ENCODE measurements at places on chromosomes 5 and 9. TPM values are rescaled to one million over a fixed set of nuclear protein-coding genes. Genes with fewer than 3 reads are reported as not detected.
A peak's percentile ranks its signal among the peaks of the same experiment; 100 is the strongest.

- peaks cover 7% of the 10 kb centered on the region for H3K27me3 ChIP-seq
- DNase-seq = no peak
- no peaks in the 10 kb centered on the region for H3K36me3 ChIP-seq
- H3K4me1 ChIP-seq = no peaks in the 10 kb centered on the region
- no peak overlapping the region for H3K27ac ChIP-seq
- no peak overlapping the region for H3K4me3 ChIP-seq
Observed at GRCh38 chr5:82334856-82335255, 56.7 kb upstream of the RPS23 start.

The MEIKIN gene
- not detected for total RNA-seq

- H3K27me3 ChIP-seq = peaks cover 18% of the 10 kb centered on the region
- no peak overlapping the region for H3K27ac ChIP-seq
- H3K36me3 ChIP-seq = no peaks in the 10 kb centered on the region
- H3K4me3 ChIP-seq = no peak overlapping the region
- DNase-seq = no peak
Observed at GRCh38 chr5:149679876-149680809, 50.0 kb upstream of the PPARGC1B start.

DNA sequence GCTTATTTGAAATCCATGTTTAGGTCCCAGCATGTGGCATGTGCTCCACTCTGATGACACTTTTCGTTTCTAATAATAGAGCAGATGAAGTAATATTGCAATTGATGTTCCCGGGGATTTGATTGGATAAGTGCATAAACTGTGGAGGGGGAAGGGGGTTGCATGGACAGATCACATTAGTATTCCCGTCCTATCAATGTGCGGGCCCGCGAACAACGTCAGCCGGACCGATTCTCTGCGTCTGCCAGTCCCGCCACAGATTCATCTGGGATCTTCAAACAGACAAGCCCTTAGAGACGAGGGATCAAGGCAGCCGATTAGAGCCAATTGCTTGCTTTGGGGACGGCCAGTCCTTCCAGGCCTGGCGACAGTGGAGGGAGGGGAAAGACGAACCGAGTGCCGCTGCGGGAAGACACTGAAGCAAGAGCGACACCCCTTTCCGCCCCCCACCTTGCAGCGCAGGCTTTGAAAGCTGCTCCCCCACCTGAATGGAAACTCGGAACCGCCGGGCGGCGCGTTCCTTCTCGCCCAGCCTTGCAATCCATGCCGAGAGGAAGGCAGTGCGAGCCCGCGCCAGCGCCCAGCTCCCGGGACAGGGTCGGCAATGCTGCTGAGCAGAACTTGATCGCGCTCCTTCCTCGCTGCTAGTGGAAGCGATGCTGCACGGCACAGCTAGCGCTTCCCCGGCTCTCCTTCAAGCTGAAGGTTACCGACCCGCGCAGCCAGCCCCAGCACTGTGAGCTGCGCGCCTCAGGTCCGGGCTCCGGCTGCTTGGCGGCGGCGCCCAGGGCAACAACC, at the start of gene RGS7BP:
Gene RGS7BP (plus strand): TSS at position 247 of the 798 bp plus-strand sequence. CDS start 610 bp downstream, outside the sequence.
- DNase-seq = no peak
- H3K27me3 ChIP-seq = peaks cover 44% of the 10 kb centered on the region
- H3K4me3 ChIP-seq = no peak within 1 kb of the TSS
- H3K36me3 ChIP-seq = no peaks in the 10 kb centered on the region
- no peak within 1 kb of the TSS for H3K27ac ChIP-seq
- H3K4me1 ChIP-seq = peaks cover 4% of the 10 kb centered on the region

The MYOZ3 gene
- total RNA-seq = 0.05 TPM

GRCh38 chr9:117714282-117714681, 10.1 kb downstream of the TLR4 start:
- no peak overlapping the region for H3K4me3 ChIP-seq
- H3K27ac ChIP-seq = no peak overlapping the region
- H3K36me3 ChIP-seq = peaks cover 1% of the 10 kb centered on the region
- peak; percentile 7 for DNase-seq

The PCDHGA6 gene
- not detected for total RNA-seq

DNA sequence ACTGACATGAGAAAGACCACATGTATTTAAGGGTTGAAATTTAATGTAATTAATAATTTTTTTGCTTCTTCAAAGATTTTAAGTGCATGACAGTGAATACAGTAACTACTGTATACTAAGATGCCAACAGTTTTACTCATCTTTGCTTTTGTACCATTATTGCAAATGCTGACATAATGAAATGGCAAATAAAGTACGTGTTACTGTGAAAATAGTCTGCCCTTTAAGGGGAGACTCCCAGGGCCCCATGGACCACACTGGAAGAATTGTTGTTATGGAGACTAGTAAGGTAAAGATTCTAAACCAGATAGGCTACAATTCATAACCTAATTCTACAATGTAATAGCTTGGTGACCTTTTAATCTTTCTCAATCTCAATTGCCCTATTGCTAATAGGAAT, 84.7 kb downstream of the NR3C1 start:
- no peak overlapping the region for H3K4me3 ChIP-seq
- no peak overlapping the region for H3K27ac ChIP-seq
- peaks cover 17% of the 10 kb centered on the region for H3K4me1 ChIP-seq
- H3K36me3 ChIP-seq = peaks cover 33% of the 10 kb centered on the region

DNA sequence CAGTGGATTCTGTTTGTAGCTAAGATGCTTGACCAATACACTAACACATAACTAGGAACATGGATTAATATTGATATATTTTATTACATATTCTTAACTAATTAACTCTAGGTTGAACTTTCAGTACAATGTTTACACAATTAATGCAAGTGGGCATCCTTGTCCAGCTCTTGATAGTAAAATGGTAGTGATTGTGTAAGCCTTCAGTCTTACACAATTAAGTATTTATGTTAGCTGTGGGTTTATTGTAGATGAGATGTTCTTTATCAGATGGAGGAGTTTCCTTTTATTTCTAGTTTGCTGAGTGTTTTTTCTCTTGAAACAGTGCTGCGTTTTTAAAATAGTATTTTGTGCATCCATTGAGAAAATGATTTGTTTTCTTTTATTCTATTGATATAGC, 1210.8 kb downstream of the CDH12 start:
- H3K36me3 ChIP-seq = no peaks in the 10 kb centered on the region
- H3K4me3 ChIP-seq = no peak overlapping the region
- no peak for DNase-seq
- H3K27me3 ChIP-seq = no peaks in the 10 kb centered on the region
- H3K4me1 ChIP-seq = no peaks in the 10 kb centered on the region
- no peak overlapping the region for H3K27ac ChIP-seq

DNA sequence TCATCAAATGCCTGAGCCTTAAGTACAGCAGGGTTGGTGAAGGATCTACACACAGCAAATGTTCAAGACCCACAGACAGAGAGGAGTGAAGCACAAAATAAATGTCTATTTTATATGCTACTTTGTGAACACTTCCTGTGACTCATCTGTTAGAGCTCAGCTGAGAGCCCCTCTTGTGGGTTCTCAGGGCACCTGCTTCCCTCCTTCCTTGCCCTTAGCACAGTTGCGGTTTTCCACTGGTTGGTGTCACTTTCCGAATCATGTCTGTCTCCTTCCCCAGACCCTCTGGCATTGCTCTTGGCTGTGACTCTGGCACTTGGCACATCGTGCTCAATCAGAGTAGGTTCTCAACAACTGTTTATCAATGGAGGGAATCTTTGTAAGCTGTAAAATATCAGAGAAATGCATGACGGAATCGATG, 128.5 kb upstream of the STC2 start:
- H3K4me1 ChIP-seq = no peaks in the 10 kb centered on the region
- H3K27ac ChIP-seq = no peak overlapping the region
- DNase-seq = no peak
- no peaks in the 10 kb centered on the region for H3K36me3 ChIP-seq
- no peaks in the 10 kb centered on the region for H3K27me3 ChIP-seq

The PGM5 gene
- total RNA-seq = not detected

GRCh38 chr9:6944093-6944551, 186.3 kb downstream of the KDM4C start:
- H3K4me3 ChIP-seq = no peak overlapping the region
- H3K27me3 ChIP-seq = no peaks in the 10 kb centered on the region
- peaks cover 19% of the 10 kb centered on the region for H3K36me3 ChIP-seq
- peaks cover 13% of the 10 kb centered on the region for H3K4me1 ChIP-seq
- DNase-seq = no peak

GRCh38 chr5:50691399-50692016, 25.1 kb downstream of the PARP8 start:
- peaks cover 33% of the 10 kb centered on the region for H3K36me3 ChIP-seq
- H3K4me3 ChIP-seq = no peak overlapping the region
- peaks cover 34% of the 10 kb centered on the region for H3K4me1 ChIP-seq
- H3K27ac ChIP-seq = no peak overlapping the region
- H3K27me3 ChIP-seq = no peaks in the 10 kb centered on the region
- no peak for DNase-seq

DNA sequence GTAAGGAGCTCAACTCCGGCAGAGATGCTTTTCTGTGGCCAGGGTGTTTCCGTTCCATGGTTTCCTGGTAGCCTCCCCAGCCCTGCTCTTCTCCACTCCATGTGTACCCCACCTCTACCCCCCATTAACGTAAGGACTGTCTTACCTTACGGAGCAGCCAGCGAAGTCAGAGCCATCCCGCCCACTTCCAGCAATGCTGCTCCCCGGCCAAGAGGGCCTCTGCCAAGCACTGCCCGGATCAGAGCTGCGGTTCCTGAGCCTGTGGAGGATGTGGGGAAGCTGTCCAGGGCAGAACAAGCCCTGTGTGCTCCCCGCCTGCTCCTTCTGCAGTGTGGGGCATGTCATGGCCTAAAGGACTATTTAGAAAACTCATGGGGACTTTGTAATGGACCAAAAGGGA, 261.2 kb downstream of the GADD45G start:
- DNase-seq = no peak
- H3K27ac ChIP-seq = no peak overlapping the region
- no peaks in the 10 kb centered on the region for H3K36me3 ChIP-seq
- H3K4me1 ChIP-seq = no peaks in the 10 kb centered on the region
- peaks cover 4% of the 10 kb centered on the region for H3K27me3 ChIP-seq
- no peak overlapping the region for H3K4me3 ChIP-seq

The CCL27 gene
- not detected for total RNA-seq

GRCh38 chr5:75550597-75550996, 38.9 kb downstream of the POLK start:
- H3K36me3 ChIP-seq = peaks cover 40% of the 10 kb centered on the region
- no peak overlapping the region for H3K27ac ChIP-seq
- no peaks in the 10 kb centered on the region for H3K27me3 ChIP-seq
- no peak overlapping the region for H3K4me3 ChIP-seq
- no peaks in the 10 kb centered on the region for H3K4me1 ChIP-seq

The EHMT1 gene
- 100 TPM for total RNA-seq

DNA sequence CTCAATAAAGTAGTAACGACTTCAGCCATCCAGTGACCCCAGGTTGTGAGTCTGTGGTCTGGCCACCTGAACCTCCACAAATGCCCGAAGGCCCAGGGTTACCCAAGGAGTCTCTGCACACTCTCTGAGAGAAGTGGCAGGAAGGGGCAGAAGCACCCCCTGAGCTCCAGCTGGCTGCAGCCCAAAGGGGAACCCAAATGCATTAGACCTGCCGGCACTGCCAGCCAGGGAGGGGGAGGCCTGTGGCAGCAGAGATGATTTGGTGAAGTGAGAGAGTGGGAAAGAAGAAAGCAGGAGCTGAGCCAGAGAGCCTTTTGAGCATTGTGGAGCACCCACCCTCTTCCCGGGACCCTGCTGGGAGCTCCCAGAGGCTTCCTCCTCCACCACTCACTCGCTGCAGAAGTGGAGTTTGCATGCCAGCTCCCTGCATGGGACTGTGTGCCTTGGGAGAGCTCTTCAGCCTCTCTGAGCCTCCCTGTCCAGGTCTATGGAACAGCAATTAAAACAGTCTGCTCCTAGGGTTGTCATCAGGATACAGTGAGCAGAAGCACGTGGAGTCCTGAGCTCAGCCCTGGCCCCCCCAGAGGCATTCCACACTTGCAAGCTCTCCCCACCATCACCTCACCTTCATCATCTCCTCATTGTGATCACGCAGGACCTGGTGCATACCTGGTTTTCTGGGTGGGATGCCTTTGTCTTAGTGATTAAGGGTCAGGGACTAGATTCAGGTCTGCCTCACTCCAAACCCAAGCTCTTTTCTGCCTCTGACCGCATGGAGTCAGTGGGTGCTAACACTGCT, 13.8 kb upstream of the ANGPTL2 start:
- H3K27ac ChIP-seq = no peak overlapping the region
- no peaks in the 10 kb centered on the region for H3K4me1 ChIP-seq
- H3K4me3 ChIP-seq = no peak overlapping the region
- no peak for DNase-seq
- H3K36me3 ChIP-seq = no peaks in the 10 kb centered on the region

The POLR1E gene
- 35.8 TPM for total RNA-seq

The CDH10 gene
- total RNA-seq = not detected

The ZNF366 gene
- total RNA-seq = not detected

The CCNO gene
- total RNA-seq = not detected

GRCh38 chr5:151196556-151197290, 27.2 kb downstream of the CCDC69 start:
- no peaks in the 10 kb centered on the region for H3K27me3 ChIP-seq
- DNase-seq = no peak
- H3K27ac ChIP-seq = peak overlapping the region; percentile 43
- H3K4me3 ChIP-seq = no peak overlapping the region
- peaks cover 27% of the 10 kb centered on the region for H3K4me1 ChIP-seq
- peaks cover 81% of the 10 kb centered on the region for H3K36me3 ChIP-seq

DNA sequence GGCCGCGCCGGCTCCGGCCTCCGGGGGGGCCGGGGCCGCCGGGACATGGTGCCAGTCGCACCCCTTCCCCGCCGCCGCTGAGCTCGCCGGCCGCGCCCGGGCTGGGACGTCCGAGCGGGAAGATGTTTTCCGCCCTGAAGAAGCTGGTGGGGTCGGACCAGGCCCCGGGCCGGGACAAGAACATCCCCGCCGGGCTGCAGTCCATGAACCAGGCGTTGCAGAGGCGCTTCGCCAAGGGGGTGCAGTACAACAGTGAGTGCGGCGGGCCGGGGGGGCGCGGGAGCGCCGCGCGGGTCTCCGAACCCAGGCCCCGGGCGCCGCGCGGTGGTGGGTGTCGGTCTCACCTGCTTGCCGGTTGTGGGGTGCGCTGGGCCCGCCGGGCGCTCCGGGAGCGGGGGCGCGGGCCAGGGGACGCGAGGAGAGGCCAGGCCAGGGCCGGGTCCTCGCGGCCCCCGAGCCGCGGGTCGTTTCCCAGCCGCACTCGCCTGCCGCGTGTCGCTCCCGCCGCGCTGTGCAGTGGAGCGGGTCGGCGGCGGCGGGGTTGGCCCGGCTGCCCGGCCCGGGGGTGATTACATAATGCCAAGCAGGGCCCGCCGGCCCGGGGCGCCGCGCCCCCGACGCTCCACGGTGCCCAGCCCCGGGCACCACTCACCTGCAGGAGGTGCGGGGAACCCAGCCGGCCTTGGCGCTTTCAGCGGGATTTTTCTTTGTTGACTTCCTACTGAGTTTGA, 492 bp downstream of the RABL6 start:
- H3K4me1 ChIP-seq = peaks cover 45% of the 10 kb centered on the region
- H3K27ac ChIP-seq = peak overlapping the region; percentile 79
- no peaks in the 10 kb centered on the region for H3K27me3 ChIP-seq
- DNase-seq = peak; percentile 49
- peak overlapping the region; percentile 84 for H3K4me3 ChIP-seq
- H3K36me3 ChIP-seq = peaks cover 26% of the 10 kb centered on the region

GRCh38 chr9:69471433-69471832, 146.4 kb downstream of the ENTREP1 start:
- peaks cover 5% of the 10 kb centered on the region for H3K27me3 ChIP-seq
- no peak overlapping the region for H3K27ac ChIP-seq
- DNase-seq = no peak
- H3K4me3 ChIP-seq = no peak overlapping the region
- no peaks in the 10 kb centered on the region for H3K36me3 ChIP-seq

- H3K4me3 ChIP-seq = no peak overlapping the region
- no peaks in the 10 kb centered on the region for H3K4me1 ChIP-seq
- no peaks in the 10 kb centered on the region for H3K36me3 ChIP-seq
- no peak for DNase-seq
Observed at GRCh38 chr5:72005671-72006070, 101.6 kb upstream of the MAP1B start.

- H3K36me3 ChIP-seq = no peaks in the 10 kb centered on the region
- H3K27ac ChIP-seq = no peak overlapping the region
- H3K4me3 ChIP-seq = no peak overlapping the region
- H3K4me1 ChIP-seq = no peaks in the 10 kb centered on the region
- DNase-seq = no peak
Observed at GRCh38 chr5:145230781-145231180, 604.4 kb downstream of the PRELID2 start.

Measured in activated CD4-positive, alpha-beta T cell treated with anti-CD3 and anti-CD28 coated beads, Interleukin-2, amount 10 ng/mL, durations not matched to agents 7 days and 5 days (primary cell).